ENCODE measurements at places on chromosomes 2 and 18.

DNA sequence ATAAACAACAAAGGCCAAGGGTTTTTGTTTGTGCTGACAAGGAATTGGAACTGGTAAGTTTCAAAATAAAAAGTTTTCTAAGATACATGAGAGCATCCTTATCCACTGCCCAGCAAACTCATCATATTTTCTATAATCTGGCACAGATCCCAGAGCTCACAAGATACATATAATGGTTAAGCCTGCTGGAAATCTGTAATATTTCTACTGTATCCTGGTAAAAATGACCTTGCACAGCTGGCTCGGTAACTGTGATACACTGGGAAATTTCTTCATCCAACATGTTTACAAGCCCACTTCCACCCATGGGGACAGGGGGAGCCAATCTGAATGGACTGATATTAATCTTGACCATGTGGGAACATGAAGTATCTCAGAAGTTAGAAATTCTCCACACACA, 425.4 kb upstream of the MMADHC start:
- DNase-seq = no peak

DNA sequence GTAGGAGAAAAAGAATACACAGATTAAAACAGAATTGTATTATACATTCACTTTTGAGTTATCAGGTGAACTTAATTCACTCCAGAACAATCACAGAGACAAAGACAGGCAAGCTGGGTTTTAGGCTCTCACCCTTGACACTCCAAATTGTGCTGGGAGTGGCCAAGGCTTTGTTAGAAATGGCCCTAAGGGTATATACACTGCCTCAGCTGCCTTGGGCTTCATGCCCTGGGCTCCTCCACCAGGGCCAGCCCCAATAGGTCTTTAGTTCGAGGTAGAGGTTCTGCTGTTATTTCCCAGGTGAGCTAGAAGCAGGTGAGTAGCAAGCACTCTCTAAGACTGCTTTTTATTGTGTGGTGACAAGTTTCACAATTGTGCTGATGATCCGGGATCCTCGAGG, 19.9 kb downstream of the GEMIN6 start:
- DNase-seq = no peak

- DNase-seq = no peak
These were observed 22.9 kb upstream of the ABCA12 start for GRCh38 chr2:215161301-215161829.

- no peak for DNase-seq
These were observed 55.8 kb upstream of the MGAT5 start for GRCh38 chr2:134198006-134198634.

- DNase-seq = no peak
These were observed 22.4 kb downstream of the MOGAT1 start for GRCh38 chr2:222693837-222694236.

- DNase-seq = no peak
These were observed 299.3 kb downstream of the CCDC85A start for GRCh38 chr2:56483081-56483480.

DNA sequence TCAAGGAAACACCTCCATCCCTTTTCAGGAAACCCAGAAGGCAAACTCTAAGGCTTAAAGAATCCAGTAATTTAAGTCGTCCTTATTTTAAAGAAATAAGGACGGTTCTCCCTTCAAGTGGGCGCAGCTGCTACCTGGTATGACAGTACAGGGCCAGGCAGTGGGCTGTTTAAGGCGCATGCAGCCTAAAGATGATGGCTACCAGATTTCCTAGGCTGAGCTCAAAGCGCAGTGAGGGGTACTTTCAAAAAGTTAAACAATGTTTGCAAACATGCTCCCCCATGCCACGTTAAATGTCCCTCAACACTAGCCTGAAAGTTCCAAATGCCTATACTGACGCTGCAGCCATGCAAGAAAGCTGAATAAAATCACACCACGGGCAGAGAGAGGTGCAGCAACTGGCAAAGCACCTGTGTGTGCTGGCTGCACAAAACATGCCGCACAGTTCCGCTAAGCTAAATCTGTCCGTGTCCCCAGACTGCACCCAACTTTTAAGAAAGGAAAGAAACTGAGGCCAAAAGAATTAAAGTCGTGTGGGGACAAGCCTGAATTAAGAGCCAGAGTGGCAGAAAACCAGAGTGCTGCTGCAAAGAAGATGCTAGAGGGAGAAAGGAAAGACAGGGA, 583 bp downstream of the HIBCH start:
- no peak for DNase-seq

GRCh38 chr18:27966881-27967280, 210.0 kb downstream of the CDH2 start:
- DNase-seq = no peak

- DNase-seq = no peak
These were observed 20.3 kb downstream of the KCNK3 start for GRCh38 chr2:26712486-26713465.

- no peak for DNase-seq
These were observed 11.1 kb upstream of the LOXHD1 start for GRCh38 chr18:46668135-46668534.

DNA sequence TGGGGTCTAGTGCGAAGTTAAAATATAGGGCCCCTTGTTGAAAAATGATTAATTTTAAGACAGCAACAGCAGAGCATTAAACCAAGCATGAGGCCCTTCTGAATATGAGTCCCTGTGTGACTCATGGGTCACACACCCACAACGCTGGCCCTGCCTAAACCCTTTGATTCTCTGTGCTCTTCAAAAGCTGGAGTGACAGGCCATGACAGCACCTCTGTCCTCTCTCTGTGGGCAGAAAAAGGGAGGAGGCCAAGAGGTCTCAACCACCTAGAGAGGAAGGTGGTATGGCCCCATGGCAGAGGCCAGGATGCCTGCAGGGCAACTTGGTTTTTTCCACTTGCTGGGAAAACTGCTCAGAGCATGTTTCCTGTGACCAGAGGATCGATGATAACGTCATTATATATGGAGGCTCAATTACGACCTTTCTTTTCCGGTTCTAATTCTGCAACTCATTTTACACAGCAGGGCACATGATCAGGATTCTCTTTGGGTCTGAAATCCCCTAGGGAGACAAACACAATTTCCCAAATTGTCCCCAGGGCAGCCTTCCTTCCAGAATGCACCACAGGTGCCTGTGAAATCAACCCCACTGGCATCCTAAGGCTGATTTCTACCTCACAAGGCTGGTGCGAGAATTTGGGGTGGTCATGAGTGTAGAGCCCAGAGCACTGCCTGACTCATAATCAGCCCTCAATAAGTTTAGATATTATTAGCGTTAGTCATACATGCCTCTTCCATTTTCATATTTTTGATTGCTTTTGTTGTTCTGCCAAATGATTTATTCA, 102.0 kb upstream of the PPP1CB start:
- DNase-seq = no peak

- no peak for DNase-seq
These were observed 81.5 kb downstream of the CHRNA1 start for GRCh38 chr2:174682578-174683391.

GRCh38 chr2:28009732-28010131, 119.2 kb downstream of the BABAM2 start:
- no peak for DNase-seq
